ENCODE measurements at places on chromosomes 3 and 15. TPM values are rescaled to one million over a fixed set of nuclear protein-coding genes. Genes with fewer than 3 reads are reported as not detected.

- DNase-seq, result no peak
Measured at GRCh38 chr15:55218056-55218455, 21.3 kb upstream of the RSL24D1 start.

FGF7 gene
- total RNA-seq, result under 0.01 TPM

GRCh38 chr3:105907777-105908176 is 39.0 kb upstream of the CBLB start:
- DNase-seq, result no peak

OR5K2 gene
- not detected for total RNA-seq

- peak; percentile 41 for DNase-seq
Measured at GRCh38 chr3:63333815-63334214, 55.7 kb downstream of the SYNPR start.

CLEC3B gene
- 6.3 TPM for total RNA-seq

GRCh38 chr15:101451266-101451799 is 38.2 kb downstream of the PCSK6 start:
- no peak for DNase-seq

DNA sequence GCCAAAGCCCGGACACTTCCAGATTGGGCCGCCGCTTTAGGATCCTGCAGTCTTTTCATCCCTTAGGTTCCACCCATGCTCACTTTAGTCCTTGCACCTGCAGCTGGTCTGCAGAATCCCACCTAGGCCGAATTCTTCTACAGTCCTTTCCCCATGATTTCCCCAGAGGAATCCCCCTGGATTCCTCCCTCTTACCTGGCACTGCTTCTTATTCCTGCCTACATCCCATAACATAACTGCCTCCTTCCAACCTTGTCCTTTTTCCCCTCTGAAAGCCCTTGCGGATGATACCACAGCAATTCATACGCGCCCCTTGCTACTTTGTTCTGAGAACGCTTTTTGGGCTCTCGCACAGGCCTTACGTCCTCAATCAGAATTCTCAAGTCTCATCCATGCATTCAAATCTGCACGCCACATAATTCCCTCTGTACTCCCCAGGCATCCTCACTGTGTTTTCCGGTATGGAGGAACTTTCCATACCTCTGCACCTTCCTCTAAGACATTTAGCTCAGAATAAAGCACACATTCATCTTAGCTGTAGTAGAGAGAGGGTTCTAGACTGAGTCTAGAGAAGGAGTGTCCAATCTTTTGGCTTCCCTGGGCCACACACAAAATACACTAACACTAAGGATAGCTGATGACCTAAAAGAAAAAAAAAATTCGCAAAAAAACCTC is 619 bp downstream of the EIF2AK4 start:
- peak; percentile 44 for DNase-seq

DNA sequence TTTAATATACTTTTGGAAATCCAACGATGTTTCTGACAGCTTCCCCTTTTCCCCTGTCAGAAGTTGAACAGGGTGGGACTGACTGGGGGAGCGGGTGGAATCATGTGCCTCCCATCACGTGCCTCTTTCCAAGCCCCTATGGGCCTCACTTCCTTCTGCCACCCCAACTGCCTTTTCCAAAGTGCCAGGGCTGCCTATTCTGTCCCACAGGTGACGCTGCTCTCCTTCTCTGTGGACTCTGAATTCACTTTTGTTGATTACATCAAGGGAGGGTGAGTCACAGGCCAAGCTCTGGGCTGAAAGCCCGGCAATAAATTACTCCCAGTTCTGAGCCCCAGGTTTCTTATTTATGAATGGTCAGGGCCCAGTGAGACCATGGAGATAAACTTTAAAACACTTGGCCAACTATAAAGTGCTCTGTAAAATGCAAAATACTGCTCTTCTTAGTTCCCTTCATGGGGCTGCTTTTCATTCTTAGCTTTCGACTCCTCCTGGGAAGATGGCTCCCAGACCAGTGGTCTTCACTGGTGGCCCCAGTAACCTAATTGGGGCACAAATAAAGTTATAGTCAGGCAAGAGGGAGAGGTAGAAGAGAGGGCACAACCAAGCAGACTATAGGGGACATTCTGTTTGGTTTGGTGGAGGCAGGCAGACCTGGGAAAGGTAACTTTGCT is 12.3 kb downstream of the CPNE9 start:
- DNase-seq, result peak; percentile 93
